Right cardiac atrium (tissue), 5 donors: ENCODE measurements at places on chromosomes 3 and 15. TPM values are rescaled to one million over a fixed set of nuclear protein-coding genes. Genes with fewer than 3 reads are reported as not detected.

DNA sequence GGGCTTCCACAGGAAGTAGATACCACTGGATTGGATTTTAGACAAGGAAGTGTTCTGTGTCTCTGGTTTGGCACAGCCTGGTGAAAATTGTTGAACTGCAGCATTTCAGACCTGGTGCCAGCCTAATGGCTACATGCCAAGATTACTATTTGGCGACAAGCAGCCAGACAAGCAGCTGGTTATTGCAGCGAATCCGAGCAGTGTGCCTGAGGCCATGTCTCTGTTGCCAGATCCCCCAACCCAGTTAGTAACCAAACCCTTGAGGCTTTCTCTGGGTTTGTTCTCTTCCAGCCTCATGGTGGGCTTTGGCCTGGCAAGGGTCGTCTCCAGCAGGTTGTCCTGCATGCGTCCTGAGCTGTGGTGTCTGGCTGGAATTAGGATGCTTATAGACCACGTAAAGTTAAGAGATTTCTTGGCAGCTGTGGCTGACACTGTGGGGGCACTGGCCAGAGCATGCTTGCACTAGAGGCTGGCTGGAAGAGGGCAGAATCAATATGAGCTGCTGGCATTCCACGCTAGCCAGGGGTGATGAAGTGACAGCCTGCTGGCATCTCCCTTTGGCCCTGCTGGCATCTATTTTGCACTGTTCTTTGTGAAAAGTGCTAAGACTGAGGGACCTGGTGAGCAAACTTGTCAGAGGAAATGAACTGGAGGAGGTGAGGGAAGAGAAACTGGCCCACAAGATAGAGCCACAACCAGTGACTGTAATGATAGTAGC is 172.6 kb downstream of the RBMS3 start:
- no peak for DNase-seq

- no peak for DNase-seq
These were observed 24.3 kb downstream of the NXPE3 start for GRCh38 chr3:101803173-101803782.

- no peak for DNase-seq
These were observed 6.5 kb upstream of the TM4SF19 start for GRCh38 chr3:196344663-196345062.

DNA sequence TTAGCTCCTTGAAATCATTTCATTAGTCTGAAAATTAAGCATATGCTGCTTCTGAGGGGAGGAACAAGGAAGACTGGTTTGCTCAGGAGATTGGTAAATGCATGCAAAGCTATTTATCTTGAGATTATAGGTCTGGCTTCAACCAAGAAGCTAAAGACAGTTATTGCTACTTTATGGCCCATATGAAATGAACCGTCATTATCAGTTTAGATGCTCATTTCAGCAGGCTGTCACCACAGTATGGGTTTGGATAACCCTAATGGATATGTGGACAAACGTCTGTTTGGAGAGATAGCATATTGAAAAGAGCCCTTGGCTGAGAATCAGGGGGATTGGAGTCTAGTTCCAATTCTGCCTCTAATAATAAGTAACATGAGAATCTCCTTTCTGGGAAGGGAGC is 922.6 kb downstream of the TUSC7 start:
- DNase-seq, result no peak

- no peak for DNase-seq
These were observed 44.8 kb upstream of the B3GNT5 start for GRCh38 chr3:183208260-183208659.

DNA sequence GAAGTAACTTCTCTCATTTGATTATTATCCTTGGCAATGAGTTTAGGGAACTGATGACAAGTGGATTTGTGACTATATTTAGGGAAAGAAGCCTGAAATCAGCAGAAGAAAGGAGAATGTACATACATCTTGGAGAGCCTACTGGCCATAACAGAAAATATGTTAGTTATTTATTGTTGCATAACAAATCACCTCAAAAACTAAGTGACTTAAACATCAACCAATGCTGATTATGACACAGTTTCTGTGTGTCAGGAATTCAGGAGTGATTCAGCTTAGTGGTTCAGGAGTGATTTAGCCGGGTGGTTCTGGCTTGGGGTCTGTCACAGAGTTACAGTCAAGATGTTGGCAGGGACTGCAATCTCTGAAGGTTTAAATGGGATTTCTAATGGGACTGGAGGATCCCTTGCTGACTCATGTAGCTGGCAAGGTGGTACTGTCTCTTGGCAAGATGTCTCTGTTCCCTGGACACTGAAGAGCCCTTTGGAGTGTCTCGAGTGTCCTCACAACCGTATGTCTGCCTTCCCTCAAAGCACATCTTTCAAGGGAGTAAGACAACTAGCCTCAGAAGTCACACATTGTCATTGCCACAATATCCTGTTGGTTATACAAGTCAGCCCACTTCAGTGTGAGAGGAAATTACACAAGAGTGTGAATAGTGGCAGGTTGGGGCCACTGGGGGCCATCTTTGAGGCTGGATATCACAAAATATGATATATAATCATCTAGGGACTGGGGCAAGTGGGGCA is 248.9 kb downstream of the SV2B start:
- DNase-seq, result no peak

- no peak for DNase-seq
These were observed 35.7 kb upstream of the GSK3B start for GRCh38 chr3:120129718-120130513.

The DNAH12 gene
- total RNA-seq, result not detected

The ARHGAP31 gene
- total RNA-seq, result 41.3 TPM

The LHFPL4 gene
- not detected for total RNA-seq

The DUOXA2 gene
- total RNA-seq, result not detected
